ENCODE measurements at places on chromosomes 12 and 14. TPM values are rescaled to one million over a fixed set of nuclear protein-coding genes. Genes with fewer than 3 reads are reported as not detected.

Gene WNT1
- polyA plus RNA-seq = not detected

Gene DAO
- not detected for polyA plus RNA-seq

Gene CBLN3
- polyA plus RNA-seq = 1.8 TPM

Gene GAS2L3
- polyA plus RNA-seq = 1.6 TPM

Gene RASAL1
- polyA plus RNA-seq = not detected

Gene KLHDC1
- 0.31 TPM for polyA plus RNA-seq

Gene CLEC1A
- polyA plus RNA-seq = not detected

Gene TCL1B
- not detected for polyA plus RNA-seq

GRCh38 chr12:44476683-44477082 lies 399.4 kb downstream of the NELL2 start:
- H3K36me3 ChIP-seq = no peaks in the 10 kb centered on the region
- no peaks in the 10 kb centered on the region for H3K4me1 ChIP-seq

DNA sequence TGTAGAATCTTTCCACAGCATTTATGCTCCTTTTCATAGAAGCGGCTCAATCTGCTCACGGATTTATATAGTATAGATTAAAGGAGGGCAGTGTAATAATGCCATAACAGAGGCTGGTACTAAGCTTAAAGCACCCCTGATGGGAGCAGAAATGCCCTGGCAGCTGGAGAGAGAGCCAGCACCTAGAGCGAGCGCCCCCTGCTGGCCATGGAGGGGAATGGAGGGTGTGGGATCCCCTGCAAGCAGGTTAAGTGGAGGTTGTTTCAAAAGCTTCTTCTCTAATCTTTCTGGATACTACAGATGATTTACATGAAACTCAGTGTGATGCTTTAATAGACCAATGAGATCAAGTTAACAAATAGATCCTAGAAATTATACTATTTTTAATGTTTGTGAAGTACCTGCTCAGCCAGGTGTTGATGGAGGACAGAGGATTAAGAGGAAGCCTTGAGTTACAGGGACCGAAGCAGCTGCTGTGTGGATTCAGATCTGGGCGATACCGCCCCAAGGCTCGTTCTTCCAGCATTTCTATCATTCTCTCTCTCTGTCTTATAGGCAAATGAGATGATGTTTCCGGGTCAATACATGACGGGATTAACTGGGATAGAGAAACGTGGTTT lies 1519.3 kb upstream of the TMEM132C start:
- DNase-seq = peak; percentile 69
- no peak overlapping the region for H3K27ac ChIP-seq
- no peak overlapping the region for H3K4me3 ChIP-seq
- no peaks in the 10 kb centered on the region for H3K4me1 ChIP-seq

GRCh38 chr14:74578479-74578878 lies 33.6 kb downstream of the LTBP2 start:
- peak; percentile 83 for DNase-seq
- peaks cover 38% of the 10 kb centered on the region for H3K4me1 ChIP-seq
- peaks cover 2% of the 10 kb centered on the region for H3K36me3 ChIP-seq
- no peak overlapping the region for H3K4me3 ChIP-seq
- peak overlapping the region; percentile 86 for H3K27ac ChIP-seq

- DNase-seq = no peak
- no peaks in the 10 kb centered on the region for H3K27me3 ChIP-seq
- peaks cover 2% of the 10 kb centered on the region for H3K36me3 ChIP-seq
These were observed 34.7 kb upstream of the DNM1L start for GRCh38 chr12:32644431-32644830.

GRCh38 chr12:92908108-92908507 lies 21.0 kb downstream of the EEA1 start:
- H3K4me1 ChIP-seq = no peaks in the 10 kb centered on the region
- H3K27ac ChIP-seq = no peak overlapping the region
- no peak for DNase-seq
- H3K4me3 ChIP-seq = no peak overlapping the region
- no peaks in the 10 kb centered on the region for H3K27me3 ChIP-seq

- DNase-seq = peak; percentile 16
- no peak overlapping the region for H3K27ac ChIP-seq
- H3K27me3 ChIP-seq = no peaks in the 10 kb centered on the region
- no peaks in the 10 kb centered on the region for H3K36me3 ChIP-seq
- no peaks in the 10 kb centered on the region for H3K4me1 ChIP-seq
- no peak overlapping the region for H3K4me3 ChIP-seq
These were observed 146.5 kb downstream of the KIF26A start for GRCh38 chr14:104284636-104285507.

- no peaks in the 10 kb centered on the region for H3K27me3 ChIP-seq
- DNase-seq = no peak
- no peaks in the 10 kb centered on the region for H3K4me1 ChIP-seq
- no peak overlapping the region for H3K4me3 ChIP-seq
- H3K27ac ChIP-seq = no peak overlapping the region
- H3K36me3 ChIP-seq = no peaks in the 10 kb centered on the region
These were observed 13.9 kb downstream of the MYL2 start for GRCh38 chr12:110906516-110906915.

- H3K36me3 ChIP-seq = peaks cover 46% of the 10 kb centered on the region
- H3K27ac ChIP-seq = no peak overlapping the region
- no peaks in the 10 kb centered on the region for H3K27me3 ChIP-seq
- H3K4me1 ChIP-seq = no peaks in the 10 kb centered on the region
- DNase-seq = no peak
These were observed 30.4 kb upstream of the CACNA2D4 start for GRCh38 chr12:1948883-1949282.
